ENCODE measurements at places on chromosomes 1 and 21.

DNA sequence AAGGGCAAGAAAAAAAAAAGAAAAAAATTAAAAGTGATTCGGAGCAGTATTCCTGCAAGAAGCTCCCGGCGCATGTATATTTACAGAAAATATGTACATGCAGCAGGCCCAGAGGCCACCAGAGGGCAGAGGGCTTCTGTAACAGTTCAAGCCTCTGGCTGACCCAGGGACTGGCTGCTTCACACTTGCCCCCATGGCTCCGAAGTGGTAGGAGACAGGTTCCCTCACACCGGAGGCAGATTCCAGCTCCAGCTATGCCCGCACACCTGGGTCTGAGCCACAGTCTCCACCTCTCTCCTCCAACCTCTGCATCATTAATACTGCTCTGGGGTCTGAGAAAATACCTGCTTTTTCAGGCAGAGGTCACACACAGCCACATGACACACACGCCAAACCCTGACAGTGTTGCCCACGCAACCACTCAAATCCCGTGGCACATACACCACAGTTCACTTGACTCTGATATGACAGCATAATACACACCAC is 2.2 kb upstream of the ARHGAP30 start:
- no peak for DNase-seq

DNA sequence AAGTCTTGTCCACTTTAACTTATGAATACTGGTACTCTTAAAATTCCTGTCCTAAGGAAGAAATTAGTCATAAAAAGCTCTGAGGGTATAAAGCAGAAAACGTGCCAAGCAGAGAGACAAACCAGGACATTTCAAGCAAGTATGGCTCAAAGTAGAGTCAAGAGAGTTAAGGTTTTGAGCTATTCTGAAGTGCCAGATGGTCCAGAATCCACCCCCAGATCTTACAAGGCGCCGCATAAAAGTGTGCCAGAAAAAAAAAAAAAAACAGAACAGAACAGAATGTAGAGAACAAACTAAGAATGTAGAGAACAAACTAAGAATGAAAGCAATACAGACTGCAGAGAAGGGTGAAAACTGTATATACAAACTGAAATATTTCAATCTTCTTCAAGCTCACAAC is 12.5 kb downstream of the EPS15 start:
- DNase-seq = no peak

GRCh38 chr1:47784497-47784822 is 212.7 kb downstream of the TRABD2B start:
- no peak for DNase-seq

- no peak for DNase-seq
These were observed 121.4 kb downstream of the PLXNA2 start for GRCh38 chr1:208122612-208123358.

All from stimulated activated CD8-positive, alpha-beta memory T cell treated with anti-CD3 and anti-CD28 coated beads, Interleukin-2, amount 100 ng/mL, for 1 hour (primary cell).